ENCODE measurements at places on chromosomes 7 and 10.

DNA sequence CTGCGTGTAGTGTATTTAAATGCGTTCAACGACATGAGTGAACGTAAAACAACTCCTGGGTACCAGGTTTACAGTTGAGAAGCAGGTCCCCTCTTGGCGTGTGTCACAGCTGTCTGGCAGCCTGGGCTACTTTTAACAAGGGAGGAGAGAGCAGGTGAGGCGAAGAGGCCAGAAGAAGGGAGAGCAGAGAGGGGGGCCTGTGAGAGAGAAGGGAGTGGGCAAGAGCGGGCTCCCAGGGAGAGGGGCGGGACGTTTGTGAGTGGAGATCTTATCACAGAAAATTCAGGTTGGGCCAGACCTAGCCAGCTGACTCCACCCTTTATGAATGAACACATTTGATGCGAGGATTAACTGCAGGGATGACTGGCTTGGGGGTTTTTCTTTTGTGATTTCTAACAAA, 154.0 kb downstream of the CAMK1D start:
- DNase-seq: no peak

- no peak for DNase-seq
Observed at GRCh38 chr7:55946545-55946944, 5.1 kb upstream of the MRPS17 start.

DNA sequence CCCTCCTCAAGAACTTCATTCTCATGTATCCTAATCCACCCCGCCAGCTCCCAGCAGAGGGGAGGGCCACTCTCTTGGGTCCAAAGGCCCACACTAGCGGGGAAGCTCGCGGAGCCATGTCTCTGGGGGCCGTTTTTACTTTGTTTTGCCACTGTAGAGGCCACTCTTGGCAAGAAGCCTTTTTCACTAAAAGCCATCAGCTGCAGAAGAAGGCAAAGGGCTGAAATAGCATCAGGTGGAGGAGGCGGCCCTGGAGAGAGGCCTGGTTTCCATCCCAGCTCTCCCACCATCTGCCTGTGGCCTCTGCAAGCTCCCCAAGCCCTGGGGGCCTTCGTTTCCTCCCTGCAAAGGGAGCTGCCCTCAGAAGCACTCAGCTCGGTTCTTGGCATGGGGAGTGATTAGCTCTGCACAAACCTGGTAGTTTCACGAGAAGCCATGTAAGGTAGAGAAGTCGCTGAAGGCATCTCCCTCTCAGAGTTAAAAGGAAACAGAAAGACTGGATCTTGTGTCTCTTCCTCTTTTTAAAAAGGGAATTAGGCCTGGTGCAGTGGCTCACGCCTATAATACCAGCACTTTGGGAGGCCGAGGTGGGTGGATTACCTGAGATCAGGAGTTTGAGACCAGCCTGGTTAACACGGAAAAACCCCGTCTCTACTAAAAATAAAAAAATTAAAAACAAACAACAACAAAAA, 70.3 kb downstream of the PARP12 start:
- DNase-seq: no peak

GRCh38 chr7:55484834-55485233, 87.5 kb downstream of the VOPP1 start:
- no peak for DNase-seq

DNA sequence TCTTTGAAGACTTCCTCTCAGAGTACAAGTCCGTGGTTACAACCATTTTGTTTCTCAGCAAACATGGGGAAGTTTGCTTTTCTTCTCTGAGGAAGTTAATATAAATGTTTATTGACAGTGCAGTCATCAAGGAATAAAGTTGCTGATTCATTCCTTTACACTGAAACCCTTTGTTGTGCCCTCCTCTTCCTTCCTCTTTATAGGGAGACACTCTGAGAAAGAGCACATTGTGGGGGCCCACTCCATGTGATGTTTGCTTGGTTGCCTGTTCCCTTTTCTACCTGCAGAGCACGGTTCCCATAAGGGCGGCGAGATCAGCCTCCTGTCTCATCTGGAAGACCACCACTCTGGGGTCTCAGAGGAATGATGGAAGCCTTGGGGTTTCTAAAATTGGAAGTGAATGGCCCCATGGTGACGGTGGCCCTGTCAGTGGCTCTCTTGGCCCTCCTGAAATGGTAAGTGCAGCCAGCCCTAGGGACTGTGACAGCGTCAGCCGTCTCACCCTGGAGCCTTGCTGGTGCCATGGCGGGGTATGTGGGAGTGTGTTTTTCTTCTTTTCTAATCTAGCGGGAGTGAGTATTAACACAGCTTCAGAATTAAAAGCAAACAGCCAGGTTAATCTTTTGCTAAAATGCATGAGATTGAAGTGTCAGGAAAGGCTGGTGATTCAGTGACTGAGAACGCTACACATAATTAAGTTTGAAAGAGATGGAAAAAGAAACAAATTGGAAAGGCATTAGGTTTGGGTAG, at the start of gene TBXAS1:
Gene TBXAS1 (plus strand): TSS at position 240 of the 750 bp plus-strand sequence. CDS start 127 bp downstream, at position 367.
- no peak for DNase-seq

DNA sequence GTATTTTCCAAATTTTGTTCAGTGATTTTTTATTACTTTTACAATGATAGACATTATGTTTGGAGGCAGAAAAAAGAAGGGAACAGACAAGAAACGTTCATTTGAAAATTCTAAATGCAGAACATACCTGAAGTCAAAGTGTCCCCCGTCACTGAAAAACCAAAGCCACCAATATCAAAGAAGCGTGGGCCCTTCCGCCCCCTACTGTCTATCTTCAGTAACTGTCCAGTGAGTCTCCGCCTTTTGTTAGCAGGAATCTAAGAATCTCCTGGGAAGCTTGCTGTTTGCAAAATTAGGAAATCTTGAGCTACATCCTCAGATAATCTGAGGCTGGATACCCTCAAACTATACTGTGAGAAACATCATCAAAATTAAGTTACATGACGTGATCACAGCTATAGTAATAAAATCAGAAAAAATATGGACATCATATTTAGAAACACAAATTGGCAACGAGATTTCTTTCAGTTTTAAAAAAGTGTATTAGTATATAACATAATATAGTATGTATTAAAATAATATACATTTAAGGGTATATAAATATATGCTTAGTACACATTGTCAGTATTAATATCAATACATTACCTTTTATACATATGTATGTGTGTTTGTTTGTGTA, 169.3 kb upstream of the AKR1E2 start:
- DNase-seq: peak; percentile 11

DNA sequence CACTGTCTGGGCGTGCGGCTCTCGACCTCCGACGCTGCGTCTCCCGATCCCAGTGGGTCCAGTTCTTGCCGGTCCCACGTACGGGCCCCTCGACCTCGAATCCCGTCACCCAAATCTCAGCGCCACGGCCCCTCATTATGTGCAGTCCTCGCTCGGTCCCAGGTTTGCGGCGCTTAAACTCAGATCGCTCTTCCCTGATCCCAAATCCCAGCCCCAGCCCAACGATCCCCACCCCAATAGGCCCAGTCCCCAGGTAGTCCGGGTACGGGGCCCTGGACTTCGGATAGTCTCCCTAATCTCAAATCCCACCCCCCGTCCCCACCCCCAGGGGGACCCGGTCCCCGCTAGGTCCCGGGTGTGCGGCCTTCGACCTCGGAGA, 666 bp downstream of the HNRNPF start:
- DNase-seq: no peak

GRCh38 chr7:13920053-13920697, 69.3 kb downstream of the ETV1 start:
- peak; percentile 91 for DNase-seq

DNA sequence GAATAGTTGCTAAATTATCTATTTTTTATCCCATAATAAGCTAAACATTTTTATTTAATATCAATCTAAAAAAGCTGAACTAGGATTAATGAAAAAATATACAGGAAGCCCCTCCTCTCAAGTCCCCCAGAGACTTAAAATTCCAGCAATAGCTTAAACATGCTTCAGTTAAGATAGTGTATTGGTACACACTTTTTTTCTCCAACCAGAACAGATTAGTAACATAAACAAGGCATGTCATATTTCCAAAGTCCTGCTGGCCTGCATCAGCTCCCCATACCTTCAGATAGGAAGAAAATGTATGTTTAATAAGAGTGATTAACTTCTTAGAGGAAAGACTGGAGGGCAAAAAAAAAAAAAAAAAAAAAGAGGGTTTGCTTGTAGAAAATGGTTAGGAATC, 7.1 kb downstream of the TBX20 start:
- DNase-seq: no peak

- no peak for DNase-seq
Observed at GRCh38 chr7:51141451-51142003, 175.1 kb downstream of the COBL start.

DNA sequence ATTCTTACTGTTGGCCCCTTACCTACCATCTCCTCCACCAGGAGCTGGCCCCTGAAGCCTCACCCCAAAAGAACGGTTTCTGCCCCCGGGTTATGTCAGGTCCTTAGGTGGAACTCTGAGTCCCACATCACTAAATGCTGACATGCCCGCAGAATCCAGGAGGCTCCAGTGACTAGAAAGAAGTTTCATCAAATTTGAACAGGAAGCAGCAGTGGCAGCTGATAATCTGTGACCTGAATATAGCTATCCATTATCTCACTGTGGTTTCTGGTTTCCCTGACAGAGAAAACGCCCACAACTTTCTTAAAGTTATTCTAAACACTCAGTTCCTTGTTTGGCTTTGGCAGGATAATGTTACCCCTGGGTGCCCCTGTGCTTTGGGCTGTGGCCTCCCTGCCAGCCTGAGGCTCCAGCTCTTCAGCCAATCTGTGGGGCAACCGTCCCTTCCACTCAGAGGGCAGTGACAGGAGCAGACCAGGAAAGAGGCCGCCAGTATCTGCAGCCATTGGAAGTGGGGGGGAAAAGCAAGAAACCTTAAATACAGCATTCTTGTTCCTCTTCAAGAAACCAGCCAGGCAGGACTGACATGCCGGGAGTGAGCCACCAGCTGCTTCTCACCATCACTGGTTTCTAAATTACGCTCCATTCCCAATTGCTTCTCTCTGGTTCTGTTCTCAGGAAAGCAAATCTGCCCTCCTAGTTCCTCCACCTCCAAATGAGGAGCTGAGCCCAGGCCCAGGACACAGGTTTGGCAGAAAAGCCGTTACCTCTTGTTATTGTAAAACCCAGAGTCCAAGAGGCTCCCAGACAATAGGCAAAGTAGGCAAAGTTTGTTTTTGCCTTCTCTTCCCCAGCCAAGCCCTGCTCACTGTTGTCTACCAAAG, 41.2 kb upstream of the VCL start:
- no peak for DNase-seq

GRCh38 chr7:29805886-29806207, 461 bp upstream of the WIPF3 start:
- no peak for DNase-seq

GRCh38 chr7:22895140-22895827, 72.6 kb upstream of the TOMM7 start:
- DNase-seq: peak; percentile 8

- no peak for DNase-seq
Observed at GRCh38 chr10:77186936-77187335, 450.7 kb downstream of the KCNMA1 start.

GRCh38 chr7:33932221-33932620, 26.9 kb downstream of the BMPER start:
- no peak for DNase-seq

DNA sequence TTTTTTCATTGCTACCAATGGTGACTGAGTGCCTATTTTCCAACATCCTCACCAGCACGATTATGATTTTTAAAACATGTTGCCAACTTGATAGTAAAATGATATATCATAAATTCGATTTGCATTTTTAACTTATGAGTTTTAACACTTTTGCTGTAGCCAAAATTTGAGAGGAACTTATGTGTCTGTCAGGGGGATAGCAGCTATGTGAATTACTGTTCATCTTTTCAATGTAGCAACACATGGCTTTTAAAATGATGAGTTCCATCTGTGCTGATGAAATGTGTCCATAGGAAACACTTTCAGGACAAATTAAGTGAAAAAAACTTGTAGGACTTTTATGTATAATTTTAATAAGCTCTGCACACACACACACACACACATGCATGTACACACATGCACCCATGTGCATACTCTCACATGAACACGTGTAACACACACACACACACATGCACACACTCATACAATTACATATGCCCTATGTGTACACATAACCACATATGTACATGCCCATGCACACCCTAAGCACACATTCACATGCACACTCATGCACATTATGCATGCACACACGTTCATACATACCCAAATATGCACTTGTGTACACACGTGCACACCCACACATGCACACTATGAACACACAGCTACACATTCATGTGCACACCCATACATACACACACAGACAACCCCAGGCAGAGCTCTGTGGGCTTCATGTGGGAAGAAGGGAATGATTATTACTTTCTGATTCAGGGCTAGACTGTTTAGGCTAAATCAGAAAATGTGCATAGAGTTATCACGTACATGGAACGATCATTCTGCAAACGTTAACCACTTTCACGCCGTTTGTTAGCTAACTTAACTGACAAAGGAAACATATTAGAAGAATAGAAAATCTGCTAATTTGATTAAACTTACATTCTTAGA, 68.9 kb downstream of the C10orf143 start:
- DNase-seq: no peak

GRCh38 chr10:29239569-29240472, 49.0 kb upstream of the LYZL1 start:
- DNase-seq: no peak

GRCh38 chr10:77264107-77264506, 373.5 kb downstream of the KCNMA1 start:
- no peak for DNase-seq

GRCh38 chr7:158033196-158033595, 554.4 kb downstream of the PTPRN2 start:
- no peak for DNase-seq

DNA sequence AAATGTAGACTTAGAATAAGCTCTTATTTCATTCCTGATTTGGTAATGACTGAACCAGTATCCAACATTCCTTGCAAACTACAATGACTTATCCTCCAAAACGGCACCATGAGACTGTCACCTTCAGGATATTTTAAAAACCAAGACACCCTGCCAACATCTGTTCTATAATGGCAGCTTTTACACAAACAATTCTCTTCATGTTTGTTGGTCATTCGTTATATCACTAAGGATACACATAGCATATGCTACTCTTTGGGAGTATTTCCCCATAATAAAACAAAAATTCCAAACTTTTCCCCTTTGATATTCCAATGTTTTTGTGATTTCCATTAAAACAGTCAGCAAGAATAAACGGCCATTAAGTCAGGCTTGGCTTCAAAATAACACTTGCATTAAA, 215.4 kb downstream of the GLI3 start:
- DNase-seq: no peak

Measured in HS-27A (cell line).